ENCODE measurements at places on chromosomes 13 and 19.

DNA sequence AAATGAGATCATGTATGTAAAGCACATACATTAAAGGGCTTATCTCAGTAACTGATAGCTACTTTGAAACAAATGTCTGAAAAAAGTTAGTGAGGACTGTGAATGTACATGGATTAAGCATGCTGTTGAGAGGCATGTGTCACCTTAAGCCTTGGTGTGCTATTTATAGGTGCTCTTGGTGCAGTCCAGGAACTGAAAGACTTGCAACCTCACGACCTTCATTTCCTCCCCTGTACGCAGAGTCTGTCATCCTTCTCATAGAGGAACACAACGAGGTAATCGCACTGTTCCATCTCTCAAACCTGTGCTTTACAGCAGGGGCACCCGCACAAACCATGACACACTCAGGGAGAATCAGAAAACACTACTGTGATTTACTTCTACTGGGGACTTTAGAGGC, 65.6 kb downstream of the UFM1 start:
- no peak for DNase-seq

GRCh38 chr13:69641773-69642172, 465.9 kb upstream of the ATXN8OS start:
- DNase-seq, result no peak

DNA sequence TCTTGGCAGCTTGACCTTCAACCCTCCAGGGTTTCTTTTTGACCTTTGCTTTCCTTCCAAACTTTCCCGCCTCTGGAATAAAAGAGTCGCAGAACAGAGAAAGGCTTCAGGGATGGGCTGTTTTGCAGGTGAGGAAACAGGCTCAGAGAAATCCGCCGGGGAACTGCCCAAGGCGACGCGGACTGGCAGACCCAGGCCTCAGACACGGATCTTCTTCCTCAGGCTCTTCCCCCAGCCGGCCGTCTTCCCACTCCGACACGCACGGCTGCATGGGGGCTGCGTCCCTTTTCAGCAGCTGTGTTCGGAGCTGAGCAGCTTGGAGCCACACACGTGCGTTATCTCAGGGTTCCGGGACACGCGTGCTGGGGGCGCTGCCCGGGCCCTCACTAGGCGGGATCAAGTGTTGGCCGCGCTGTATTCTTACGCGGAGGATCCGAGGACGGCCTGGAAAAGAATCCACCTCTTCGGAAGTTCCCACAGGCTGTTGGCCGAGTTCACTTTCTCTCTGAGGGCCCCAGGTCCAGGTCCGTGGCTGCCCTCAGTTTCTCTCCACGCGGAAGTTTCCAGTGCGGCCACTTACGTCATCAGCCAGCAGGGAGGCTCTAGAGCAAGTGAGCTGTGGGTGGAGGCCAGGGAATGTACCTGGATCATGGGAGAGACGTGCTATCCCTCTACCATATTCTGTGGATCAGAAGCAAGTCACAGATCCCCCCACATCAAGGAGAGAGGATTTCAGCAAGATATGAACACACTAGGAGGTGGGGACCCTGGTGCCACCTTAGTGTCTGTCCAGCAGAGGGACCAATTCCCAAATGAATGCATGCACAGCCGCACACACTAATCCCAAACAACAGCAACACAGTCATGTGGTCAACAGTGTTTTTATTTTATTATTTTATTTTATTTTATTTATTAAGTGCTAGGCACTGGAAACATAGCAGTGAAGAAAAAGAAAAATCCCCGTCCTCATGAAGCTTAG, 100.4 kb downstream of the ING1 start:
- no peak for DNase-seq

- DNase-seq, result no peak
Measured at GRCh38 chr19:50837300-50837699, 3.9 kb upstream of the KLK15 start.

DNA sequence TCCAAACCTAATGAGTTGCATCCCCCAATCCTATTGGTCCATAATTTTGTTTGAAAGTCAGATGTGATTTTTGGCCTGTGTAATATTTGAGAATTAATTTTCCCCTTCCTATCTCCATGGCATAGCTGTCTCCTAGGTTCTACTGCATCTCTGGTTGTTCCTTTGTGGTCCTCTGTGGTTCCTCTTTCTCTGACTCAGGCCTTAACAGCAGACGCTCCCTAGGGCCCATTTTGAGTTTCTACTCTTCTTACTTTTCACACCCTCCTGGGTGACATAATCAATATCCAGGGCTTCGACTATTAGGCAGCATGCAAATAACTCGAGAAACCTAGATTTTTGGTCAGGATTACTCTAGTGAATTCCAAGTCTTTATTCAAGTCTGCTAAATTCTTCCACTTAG, 160.7 kb downstream of the RFC3 start:
- no peak for DNase-seq

Measured in sciatic nerve (tissue), 2 donors.